ENCODE measurements at places on chromosomes 2 and 18.
A peak's percentile ranks its signal among the peaks of the same experiment; 100 is the strongest.

- no peak for DNase-seq
Measured at GRCh38 chr2:205908212-205909183, 177.5 kb downstream of the INO80D start.

- no peak for DNase-seq
Measured at GRCh38 chr2:238358769-238359168, 38.5 kb downstream of the TRAF3IP1 start.

DNA sequence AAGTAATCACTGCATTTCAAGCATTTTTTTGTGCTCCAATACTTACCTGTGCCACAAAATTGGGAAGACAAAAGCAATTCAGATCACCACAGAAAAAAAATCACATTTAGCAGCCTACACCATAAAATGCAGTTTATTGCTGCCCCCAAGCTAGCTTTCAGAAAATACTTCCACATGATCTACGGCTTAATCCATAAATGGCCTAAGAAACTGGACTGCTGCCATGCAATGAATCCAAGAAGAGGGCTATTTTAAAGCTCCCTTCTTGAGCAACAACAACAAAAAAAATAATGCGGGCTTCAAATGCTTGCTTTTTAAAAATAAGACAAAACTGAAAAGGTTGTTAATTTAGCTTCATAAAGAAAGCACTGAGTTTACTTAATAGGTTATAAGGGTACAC lies 272.3 kb downstream of the RAD51AP2 start:
- no peak for DNase-seq

- DNase-seq = no peak
Measured at GRCh38 chr2:141492816-141493215, 638.0 kb downstream of the LRP1B start.

GRCh38 chr2:230423851-230424458 lies 8.0 kb downstream of the SP100 start:
- DNase-seq = no peak

DNA sequence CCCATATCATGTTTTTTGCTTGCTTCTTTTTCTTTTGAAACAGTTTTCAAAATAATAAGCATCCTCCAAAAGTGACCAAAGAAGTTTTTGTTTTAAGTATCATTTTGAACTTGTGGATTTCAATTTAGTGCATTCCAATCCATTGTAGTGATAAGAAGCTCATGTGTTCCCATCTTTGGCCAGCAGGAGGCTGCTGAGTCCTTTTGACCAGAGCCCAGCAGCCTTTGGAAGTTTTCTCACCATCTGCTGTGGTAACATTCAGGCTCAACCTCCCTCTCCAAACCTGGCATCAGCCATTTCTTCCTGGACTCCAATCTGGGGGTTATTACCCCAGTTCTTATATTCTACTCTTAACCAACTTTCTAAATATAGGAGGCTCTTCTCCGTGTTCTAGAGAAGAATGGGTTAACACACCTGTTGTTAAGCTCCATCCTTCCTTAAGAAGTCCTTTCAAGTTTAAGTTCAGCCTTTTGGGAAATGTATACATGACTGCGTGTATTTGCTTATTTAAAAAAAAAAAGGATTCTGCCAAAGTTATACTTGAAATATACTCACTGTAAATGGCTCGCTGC lies 39.0 kb upstream of the MAL start:
- DNase-seq = peak; percentile 8

DNA sequence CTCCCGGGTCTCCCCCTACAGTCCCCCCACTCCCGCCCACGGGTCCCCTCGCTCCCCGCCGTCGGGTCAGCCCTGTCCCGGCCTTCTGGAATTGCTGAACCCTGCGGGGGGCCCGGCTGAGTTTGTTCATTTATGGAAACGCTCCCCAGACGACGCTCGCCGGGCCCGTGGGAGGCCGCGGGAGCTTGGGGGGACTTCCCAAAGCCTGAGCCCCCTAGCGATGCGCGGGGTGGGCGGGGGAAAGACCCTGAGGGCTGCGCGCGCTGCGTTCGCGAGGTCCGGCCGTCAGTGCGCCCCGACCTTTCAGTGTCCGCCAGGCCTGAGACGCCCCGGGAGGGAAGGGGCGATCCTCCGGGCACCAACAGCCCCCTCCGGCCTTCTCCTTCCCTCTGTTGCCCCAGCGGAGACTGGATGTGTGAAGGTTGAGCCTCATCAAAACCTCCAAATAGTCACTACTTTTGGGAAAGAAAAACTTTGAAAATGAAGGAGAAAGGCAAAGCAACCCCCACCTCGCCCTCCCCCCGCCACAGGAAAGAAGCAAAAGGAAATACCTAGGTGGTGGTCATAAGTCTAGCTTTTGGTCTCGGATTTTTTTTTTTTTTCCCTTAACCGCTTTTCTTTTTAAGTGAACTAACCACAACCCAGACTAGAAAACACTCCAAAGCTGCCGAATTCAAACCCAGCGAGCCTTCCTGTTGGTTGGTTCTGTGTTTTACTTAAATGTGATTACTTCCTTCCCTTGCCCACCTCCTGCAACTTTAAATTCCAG lies 509 bp upstream of the CYS1 start:
- no peak for DNase-seq
